Stimulated activated CD4-positive, alpha-beta T cell treated with anti-CD3 and anti-CD28 coated beads, Interleukin-1b, Interleukin-23, amount 100 ng/mL, for 1 hour (primary cell): ENCODE measurements at places on chromosomes 5 and 9.
A peak's percentile ranks its signal among the peaks of the same experiment; 100 is the strongest.

DNA sequence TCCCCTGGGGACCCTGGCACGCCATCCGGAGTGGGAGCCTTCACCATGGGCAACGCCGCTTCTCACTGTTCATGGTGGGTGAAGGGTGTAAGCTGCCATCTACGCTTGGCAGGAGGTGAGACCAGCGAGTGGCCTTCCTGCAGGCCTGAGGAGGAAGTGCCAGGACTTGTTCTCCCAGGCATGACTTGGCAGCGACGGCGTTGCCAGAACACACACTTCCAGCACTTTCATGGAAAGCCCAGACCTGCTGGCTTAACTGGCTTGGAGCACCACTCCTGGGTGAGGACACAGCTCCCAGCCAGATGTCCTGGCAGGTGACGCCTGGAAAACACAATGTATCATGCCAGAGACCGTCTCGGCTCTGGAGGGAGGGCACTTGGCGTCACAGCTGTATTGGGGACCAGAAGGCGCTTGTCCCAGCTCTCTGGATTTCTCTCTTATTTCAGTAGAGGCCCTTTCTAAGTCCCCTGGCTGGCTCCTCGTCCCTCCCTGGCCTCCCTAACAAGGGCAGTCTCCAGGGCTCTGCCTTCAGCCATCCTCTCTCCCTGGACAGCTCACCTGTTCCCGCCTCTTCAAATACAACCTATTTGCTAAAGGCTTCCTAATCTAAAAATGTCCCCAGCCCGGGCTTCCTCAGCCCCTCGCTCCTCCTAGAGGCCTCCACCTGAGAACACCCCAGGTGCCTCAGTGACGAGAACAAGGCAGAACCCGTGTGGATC is 188.3 kb downstream of the OLFM1 start:
- DNase-seq: no peak

- DNase-seq: no peak
Measured at GRCh38 chr9:15722888-15723287, 170.0 kb downstream of the CCDC171 start.

GRCh38 chr5:163005949-163006348 is 431.4 kb upstream of the CCNG1 start:
- DNase-seq: no peak

DNA sequence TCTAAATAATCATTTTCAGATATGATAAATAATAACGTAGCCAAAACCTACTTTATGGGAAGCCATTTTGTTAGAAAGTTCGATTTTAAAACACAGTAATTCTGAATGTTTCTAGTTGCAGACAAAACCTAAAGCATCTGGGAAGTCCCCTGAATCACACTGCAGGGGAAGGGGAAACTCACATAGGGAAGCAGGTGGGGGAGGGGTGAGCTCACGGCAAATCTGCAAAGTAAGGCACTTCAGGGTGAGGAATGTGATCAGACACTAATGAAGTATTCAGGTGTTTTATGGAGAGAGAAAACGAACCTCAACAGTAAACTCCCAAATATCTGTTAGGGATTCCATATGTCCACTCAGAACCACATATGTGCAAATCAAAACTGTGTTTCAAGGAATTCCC is 70.7 kb downstream of the EPB41L4A start:
- no peak for DNase-seq

GRCh38 chr9:137174722-137175293 is 3.0 kb upstream of the TMEM210 start:
- DNase-seq: no peak

DNA sequence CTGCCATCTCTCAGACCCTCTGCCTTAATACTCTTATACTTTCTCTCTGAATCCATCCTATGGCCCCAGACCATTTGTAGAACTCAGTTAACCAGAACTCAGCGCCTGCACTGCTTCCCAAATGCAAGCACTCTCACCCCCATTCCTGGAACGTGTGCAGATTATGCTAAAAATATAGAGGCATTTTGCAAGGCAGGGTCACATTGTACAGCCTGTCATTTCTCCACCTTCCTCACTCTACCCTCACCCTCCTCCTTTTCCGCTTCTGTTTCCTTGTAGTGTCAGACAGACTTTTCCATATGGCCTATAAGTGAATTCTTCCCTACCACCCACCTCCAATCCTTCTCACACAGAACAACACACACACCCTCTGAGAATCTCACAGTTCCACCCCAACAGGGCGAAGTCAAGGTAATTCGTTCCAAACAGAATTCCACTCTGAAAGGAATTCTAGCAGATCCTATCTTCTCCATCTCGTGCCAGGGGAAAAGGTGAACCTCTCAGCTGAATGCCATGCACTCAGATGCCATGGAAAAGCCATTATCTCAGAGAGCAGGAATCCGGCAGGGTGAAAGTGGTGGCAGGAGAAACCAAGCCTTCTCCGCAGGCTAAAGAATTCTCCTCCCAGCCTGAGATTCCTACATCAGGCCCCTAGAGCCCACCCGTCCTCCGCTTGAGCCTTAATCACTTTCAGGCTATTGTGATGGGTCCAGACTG is 25.3 kb downstream of the GGTA1 start:
- DNase-seq: no peak

DNA sequence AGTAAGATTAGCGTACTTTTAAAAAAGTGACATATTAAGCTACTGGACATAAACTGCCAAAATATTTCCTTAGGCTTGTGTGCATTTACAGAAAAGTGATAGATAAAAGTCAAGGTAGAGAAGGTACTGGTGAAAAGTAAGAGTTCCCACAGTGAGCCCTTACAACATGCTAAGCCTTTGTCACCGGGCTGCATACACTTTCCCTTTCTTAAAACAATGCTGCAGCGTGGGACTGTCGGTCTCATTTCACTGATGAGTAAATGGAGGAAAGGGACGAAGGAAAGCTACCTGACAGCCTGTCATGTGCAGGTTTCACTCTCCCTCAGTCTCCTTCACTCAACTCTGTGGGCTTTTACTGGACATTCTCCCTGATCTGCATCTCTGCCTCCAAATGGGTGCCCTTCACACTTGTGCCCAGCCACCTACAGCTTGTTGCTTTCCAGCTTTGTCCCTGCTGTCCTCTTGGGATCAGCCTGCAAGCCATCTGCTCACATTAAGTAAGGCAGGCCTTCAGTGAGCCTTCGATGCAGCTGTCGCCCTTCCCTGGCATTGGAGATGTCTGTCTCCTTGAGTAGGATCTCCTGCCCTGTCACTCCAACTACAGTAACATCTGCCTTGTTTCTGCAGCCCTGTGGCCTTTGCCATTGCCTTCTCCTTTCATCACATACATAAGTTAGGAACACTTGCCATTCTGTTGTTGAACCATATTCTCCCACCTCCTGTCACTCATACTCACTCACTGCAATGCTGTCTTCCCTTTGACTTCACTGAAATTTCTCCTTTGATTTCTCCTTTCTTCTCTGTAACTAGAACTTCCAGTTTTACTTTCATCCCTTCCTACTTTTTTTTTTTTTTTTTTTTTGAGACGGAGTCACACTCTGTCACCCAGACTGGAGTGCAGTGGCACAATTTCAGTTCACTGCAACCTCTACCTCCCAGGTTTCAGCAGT is 9.3 kb upstream of the ROPN1L start:
- DNase-seq: no peak

- no peak for DNase-seq
Measured at GRCh38 chr9:20693068-20693467, 9.0 kb downstream of the FOCAD start.

DNA sequence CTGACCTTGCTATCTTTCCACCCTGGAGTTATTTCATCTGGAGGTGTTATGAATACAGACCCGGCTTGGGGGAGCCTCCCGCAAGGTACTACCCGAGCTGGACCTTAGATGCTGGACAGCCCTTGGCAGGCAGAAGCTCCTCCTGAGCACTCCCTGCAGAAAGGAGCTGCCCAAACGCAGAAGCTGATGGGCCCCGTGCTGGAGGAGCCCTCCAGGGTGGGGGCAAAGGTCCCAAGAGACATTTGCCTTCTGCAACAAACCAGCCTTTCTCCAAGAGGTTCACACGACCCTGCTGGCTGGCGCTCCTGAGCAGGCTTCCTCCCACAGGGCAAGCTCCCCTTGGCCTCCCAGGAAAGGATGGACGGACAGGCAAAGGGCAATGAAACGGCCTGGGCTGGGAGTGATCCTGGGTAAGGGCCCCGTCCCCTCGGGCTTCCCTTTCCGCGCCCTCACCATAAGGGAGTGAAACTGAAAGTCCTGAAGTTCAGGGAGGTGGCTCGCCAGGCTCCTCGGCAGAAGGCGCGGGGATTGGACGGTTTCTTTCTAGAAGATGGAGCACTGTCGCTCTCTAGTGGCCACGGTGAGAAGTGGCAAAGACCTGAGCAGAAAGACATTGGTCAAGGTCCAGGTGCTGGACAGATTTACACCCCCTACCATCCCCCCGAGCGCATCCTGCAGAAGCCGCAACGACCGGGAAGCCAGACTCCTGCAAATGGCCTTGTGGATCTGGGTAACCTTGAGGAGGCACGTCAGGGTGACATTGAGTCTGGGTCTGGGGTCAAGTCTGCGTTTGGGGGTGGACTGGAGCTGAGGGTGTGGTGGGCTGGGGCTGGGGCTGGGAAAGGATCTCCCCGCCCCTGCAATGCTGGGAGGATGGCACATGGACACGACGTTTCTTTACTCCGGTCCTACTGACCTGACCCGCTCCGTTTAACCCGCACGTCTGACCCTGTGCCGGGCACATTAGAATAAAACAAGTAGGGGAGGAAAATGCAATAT is 56.4 kb downstream of the NEURL1B start:
- DNase-seq: peak; percentile 56

- no peak for DNase-seq
Measured at GRCh38 chr5:170628691-170629565, 125.1 kb downstream of the KCNIP1 start.

DNA sequence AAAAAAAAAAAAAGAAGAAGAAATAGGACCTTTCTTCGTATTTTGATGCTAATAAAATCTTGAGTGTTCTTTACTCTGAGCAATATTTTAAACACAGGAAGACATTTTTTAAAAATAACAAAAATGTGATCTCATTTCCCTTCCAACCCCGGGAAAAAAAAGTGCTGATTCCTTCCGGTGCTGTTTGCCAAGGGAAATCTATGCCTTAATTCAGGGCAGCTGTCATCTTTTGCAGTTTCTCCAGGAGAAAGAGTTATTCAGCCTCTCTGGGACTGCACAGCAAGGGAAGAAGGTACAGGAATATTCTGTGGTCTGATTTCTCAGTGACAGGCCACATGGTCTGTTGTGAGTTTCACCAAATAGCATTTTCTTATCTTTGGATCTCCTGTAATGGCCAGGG is 291.9 kb upstream of the IRX1 start:
- DNase-seq: no peak

- DNase-seq: no peak
Measured at GRCh38 chr5:36704131-36704530, 97.7 kb downstream of the SLC1A3 start.

DNA sequence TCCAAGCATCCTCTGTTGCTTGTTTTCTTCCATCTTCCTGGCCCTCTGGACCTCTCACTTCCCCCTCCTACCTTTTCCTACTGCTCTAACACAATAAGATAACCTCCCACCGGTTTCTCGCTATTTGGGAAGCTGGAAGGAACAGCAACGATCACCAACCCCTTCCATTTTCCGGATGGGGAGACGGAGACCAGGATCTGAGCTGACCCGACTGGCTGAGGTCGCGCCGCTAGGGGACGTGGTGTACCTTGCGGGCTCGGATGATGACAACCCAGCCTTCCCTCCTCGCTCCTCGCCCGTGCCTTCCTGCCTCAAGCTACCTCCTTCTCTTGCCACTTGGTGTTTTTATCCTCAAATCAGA is 1.9 kb downstream of the LPAR1 start:
- no peak for DNase-seq

GRCh38 chr9:114921171-114921570 is 9.2 kb downstream of the TNFSF8 start:
- no peak for DNase-seq

DNA sequence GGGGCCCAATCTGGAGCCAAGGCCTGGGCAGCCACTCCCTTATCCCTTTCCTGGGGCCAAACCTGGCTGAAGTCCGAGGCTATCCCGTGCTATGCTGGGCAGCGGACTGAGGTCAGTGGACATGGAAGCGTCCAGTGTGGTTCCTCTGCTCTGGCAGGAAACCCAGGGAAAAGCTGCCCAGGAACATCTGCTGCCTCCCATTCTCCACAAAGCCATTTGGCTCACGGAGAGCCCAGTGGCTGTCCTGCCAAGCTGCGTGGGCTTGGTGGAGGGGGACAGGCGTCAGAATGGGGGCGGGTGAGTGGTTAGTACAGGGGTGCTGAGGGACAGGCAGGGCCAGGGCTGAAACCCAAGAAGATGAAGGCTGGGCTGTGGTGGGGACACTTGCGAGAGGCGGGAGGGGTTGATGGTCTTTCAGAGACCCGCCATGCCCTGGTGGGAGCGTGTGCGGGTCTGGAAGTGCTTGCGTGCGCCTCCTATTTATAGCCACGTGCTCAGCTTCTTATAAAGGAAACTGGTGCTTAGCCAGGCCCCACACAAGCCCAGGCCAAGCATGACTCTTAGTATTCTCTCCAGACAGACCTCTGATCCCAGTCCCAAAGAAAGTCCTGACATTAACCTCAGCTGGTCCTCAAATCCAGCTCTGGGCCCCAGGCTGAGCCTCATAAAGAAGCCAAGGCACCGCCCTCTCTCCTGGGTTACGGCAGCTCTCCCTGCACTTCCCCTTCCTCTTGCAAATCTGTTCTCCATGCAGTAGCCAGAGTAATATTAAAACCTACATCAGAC is 9.4 kb upstream of the SLC6A7 start:
- no peak for DNase-seq

GRCh38 chr5:59143926-59144333 is 561.1 kb downstream of the RAB3C start:
- no peak for DNase-seq

DNA sequence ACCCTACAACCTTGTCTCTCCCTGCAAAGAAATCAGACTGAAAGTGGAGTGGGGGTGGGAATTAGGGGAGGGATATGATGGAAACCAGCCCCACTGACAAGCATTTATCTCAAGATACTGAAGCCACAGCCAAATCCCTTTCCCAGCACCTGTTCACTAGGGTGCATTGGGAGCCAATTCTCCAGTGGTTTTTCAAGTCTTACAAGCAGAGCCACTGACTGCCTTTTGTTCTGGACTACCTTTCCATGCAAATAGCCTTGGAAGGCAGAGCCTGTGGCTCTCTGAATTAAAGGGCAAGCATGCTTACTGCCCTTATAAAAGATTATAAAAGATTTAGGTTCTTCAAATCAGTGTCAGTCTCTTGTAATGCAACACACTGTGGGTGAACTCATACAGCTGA is 8.8 kb upstream of the GGTA1 start:
- DNase-seq: no peak

DNA sequence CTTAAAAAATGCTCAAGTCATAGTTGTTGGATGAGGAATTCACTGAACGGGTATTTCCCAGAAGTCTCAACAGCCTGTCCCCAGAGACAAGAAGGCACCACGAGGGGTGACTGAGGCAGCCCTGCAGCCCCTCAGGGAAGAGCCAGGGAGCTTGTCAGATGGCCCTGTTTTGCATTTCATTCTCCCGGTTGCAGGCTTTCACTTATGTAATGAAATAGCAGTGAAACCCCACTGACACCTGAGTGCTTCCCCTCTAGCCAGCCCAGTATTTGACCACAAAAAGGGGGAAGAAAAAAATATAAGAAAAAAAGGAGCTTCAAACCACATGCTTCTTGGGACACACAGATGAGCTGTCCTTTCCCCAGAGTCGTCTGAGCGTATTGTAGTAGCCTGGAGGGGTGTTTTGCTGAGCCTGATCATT is 75.3 kb upstream of the IL12B start:
- no peak for DNase-seq
